ENCODE measurements at places on chromosomes 13 and 19. TPM values are rescaled to one million over a fixed set of nuclear protein-coding genes. Genes with fewer than 3 reads are reported as not detected.

- no peak for DNase-seq
Measured at GRCh38 chr19:38216785-38217641, 7.0 kb downstream of the DPF1 start.

DNA sequence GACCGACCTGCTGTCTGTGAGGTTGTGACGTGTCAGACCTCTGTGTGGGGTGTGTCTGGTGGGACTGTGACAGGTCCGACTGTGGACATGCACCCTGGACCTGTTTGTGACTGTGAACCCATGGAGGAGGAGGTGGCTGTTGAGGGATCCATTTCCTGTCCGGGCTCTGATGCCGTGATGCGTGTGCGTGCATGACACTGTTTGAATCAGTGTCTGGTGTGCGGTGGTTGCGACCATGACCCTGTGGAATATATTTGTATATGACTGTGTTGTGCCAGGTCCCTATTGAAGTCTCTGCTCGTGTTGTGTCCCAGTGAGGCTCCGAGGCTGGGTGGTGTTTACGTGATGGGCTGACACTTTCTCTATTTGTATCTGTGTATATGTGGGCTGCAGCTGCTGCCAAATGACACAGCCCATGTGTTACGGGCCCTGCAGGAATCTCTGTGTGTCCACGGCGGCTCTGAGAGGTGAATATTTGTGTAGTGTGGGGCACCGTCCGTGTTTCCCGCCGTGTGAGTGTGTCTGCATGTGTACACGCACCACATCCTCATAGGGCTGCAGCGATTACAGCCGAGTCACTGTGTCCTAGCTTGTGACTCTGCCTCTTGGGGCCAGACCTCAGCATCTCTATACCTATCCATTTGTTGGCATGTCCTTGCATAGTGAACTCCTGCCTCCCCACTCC is 18.3 kb downstream of the CCDC97 start:
- peak; percentile 91 for DNase-seq

GRCh38 chr19:13881692-13882418 is 4.9 kb downstream of the NANOS3 start:
- DNase-seq: peak; percentile 99

- no peak for DNase-seq
Measured at GRCh38 chr19:10855879-10856522, 7.8 kb downstream of the C19orf38 start.

GRCh38 chr19:35399231-35399630 is 28.4 kb downstream of the GPR42 start:
- no peak for DNase-seq

DNA sequence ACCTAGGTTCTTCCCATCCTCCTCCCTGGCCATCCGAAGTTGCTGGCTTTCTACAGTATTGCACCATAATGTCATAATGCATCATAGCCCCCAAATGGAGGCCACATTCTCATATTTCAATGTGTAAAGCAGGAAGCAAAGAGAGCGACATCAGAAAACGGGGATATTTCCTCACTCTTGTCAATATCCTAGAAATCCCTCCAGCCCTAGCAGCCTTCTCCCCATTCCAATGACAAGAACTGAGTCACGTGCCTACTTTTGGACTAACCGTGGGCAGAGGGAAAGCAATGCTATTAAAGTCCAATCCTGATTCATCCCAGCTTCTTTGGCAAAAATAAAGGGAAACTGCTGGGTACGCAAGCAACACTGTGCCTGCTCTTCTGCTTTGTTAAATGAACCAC is 4.3 kb upstream of the RAP2A start:
- peak; percentile 80 for DNase-seq

DNA sequence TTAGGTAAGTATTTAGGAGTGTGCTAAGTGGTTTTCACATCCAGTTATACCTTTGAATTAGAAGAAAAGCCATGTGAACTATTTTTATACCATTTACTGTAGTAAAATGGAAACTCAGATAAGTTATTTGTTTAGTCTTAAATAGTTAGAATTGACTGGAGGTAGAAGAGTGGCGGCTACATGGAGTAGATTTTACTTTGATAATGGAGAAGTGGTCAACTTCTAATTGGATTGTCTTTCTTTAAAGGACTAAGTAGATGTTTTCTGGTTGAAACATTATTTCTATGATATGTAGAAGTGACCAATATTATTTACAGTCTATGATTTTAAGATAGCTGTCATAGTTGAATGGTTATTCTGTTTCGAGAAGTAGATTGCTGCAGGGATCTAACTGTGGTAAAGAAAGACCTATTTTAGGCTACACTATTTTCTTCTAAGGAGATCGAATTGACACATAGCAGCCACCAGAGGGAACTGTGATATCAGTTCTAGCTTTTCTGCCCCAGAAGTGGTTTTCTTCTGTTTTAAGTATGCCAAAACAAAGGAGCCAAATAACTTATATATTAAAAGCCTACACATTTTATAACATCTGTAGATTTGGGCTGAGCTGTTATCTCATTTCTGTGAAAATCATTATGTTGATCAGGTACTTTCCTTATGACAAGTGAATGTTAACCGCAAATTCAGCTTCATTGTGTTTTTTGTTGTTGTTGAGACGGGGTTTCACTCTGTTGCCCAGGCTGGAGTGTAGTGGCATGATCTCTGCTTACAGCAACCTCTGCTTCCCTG is 26.1 kb downstream of the ZMYM2 start:
- DNase-seq: peak; percentile 84

GRCh38 chr19:41351339-41352245 is 2.1 kb downstream of the TGFB1 start:
- peak; percentile 97 for DNase-seq

DNA sequence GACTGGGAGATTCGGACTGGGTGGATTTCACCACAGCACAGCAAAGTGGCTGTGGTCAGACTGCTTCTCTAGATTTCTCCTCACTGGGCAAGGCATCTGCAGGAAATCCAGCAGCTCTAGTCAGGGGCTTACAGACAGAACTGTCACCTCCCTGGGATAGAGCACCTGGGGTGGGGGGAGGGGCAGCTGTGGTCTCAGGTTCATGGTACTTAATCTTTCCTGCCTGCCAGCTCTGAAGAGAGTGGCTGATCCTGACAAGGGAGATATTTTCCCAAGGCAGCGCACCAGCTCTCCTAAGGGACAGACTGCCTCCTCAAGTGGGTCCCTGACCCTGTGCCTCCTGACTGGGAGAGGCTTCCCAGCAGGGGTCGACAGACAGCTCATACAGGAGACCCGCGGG is 212.8 kb upstream of the KLF12 start:
- no peak for DNase-seq

GRCh38 chr13:47463726-47464125 is 537.3 kb downstream of the SUCLA2 start:
- no peak for DNase-seq

DNA sequence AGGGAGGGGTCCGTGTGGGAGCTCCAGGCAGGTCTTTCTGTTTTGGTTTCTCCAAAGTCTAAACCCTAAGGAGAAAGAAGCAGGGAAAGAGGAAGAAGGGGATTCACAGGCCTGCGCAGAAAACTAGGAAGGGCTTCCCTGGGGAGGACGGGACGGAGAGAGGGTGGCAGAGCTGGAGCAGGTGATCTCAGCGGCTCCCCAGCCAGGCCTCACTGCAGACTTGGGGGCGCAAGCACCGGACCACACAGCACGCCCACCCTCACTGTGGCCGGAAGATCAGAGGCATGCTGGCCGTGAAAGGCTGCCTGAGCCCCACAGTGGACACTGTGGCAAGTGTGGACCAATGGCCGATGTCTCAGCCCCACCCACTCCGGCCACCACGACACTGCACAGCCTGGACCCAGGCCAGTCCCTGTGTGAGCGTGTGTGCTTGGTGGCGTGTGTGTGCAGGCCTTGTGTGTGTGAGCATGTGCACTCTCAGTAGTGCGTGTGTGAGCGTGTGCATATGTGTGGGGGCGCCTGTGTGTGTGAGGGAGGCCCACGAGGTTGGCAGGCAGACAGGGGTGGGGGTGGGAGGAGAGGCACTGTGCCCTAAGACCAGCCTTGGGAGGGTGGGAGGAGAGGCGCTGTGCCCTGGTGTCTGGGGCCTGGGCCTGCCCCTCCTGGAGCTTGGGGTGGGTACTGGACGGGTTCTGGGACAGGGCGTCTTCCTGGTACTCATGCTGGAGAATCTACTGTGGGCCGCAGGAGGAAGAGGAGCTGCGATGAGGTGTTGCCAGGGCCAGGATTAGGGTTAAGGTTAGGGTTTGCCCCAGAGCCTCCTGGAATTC is 15.4 kb upstream of the TMEM255B start:
- DNase-seq: no peak

DNA sequence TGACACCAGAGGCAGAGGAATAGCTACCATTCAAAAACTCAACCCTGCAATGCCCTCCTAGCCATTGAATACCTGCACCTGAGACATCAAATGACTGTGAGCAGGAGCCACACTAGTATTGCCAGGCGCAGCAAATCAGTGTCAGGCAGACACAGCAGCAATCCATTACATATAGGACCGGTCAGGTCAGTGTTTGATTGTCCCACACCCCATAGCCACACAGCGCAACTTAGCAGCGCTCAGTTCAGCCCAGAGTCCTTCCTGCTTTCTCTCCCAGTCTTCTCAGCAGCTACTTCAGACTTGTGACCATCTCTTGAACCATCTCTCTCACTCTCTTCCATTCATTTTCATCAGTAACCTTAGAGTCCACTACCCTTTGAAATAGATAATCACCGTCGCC is 181.6 kb upstream of the GPR12 start:
- no peak for DNase-seq

- no peak for DNase-seq
Measured at GRCh38 chr13:46598140-46598819, 45.3 kb downstream of the LRCH1 start.

- DNase-seq: no peak
Measured at GRCh38 chr13:35378939-35379338, 97.5 kb downstream of the MAB21L1 start.

GRCh38 chr13:43077906-43078305 is 54.5 kb downstream of the DNAJC15 start:
- DNase-seq: no peak

DNA sequence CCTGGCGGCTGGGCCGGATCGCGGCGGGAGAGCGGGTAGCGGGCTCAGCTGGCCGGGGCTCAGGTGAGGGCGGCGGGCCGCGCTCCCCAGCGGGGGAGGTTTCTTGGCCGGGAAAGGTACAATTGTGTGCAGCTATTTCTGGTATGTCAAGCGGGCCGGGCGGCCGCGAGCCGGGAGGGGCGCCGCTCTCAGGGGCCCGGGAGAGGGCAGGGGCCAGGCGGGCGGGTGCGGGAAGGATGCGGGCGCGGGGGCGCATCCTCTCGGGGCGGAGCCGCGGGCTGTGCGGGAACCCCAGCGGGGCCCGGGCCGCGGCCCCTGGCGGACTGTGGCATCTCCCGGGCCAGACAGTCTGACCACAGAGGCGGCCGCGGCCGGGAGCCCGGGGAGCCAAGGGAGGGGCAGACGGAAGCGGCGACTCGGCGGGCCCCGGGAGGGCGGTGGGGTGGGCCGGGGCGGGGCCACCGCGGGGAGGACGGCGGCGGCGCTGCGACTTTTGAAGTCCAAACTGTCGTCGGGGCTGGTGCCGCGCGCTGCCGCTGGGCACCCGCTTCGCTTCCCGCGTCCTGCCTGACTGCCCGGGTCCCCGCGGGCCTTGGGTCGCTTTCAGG is at the start of gene LMO7:
TSS of gene LMO7 (plus strand) at position 503 of the 608 bp plus-strand sequence. CDS start 328 bp downstream, outside the sequence.
- peak; percentile 90 for DNase-seq

DNA sequence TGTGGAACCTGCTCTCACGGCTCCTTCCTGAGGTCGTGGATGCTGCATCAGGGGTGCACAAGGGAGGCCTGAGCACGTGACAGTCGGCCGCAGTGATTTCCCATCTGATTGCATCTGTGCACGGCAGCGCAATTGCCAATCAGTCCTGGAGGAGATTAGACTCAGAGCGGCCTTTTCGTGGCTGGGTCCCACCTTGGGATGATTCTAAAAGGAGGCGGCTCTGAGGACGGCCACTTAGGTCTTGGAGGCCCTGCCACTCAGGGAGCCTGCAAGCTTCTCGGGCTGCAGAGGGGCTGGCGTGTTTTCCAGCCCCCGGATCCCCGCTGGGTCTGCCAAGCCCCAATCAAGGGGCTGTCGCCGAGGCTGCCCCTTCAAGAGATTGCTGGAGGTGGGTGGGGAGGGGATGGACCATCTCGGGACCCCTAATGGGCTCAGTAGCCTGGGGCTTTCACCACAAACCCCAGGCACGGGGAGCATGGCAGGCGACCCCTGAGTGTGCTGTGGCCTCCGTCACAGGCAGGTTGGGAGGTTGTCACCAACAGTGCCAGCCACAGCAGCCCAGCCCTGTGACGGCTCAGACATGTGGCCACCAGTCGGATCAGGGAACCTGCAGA is 51.6 kb downstream of the SOX1 start:
- no peak for DNase-seq

The ASPDH gene
- not detected for total RNA-seq

The RPS15 gene
- total RNA-seq: 318 TPM

The CEACAM1 gene
- total RNA-seq: not detected

The SHANK1 gene
- 1.1 TPM for total RNA-seq

All from osteoblast (primary cell).